Stimulated activated CD4-positive, alpha-beta T cell treated with anti-CD3 and anti-CD28 coated beads, Interleukin-2, amount 100 ng/mL, for 48 hours (primary cell): ENCODE measurements at places on chromosomes 11 and 22.

- DNase-seq: no peak
Observed at GRCh38 chr22:17707526-17707925, 66.7 kb downstream of the BID start.

DNA sequence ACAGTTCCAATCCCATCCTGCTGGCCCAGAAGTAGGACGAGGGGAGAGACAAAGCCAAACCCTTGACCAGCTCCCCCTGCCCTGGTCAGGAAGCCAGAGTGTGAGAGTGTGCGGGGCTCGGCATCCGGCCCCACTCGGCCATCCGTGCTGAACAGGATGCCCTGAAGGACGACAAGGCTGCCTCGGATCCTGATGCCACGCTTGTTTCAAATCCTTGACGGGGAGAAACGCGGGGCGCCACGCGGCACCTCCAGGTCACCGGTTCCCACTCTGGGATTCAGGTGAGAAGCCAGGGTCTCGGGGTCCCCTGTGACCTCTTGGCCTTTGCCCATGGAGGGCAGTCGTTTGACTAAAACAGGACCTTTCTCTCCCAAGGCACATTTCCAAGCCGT is 167.8 kb downstream of the BRD1 start:
- no peak for DNase-seq

- DNase-seq: no peak
Observed at GRCh38 chr22:45963821-45964220, 13.1 kb downstream of the WNT7B start.

- no peak for DNase-seq
Observed at GRCh38 chr11:124837491-124837856, 27.8 kb upstream of the ROBO3 start.

DNA sequence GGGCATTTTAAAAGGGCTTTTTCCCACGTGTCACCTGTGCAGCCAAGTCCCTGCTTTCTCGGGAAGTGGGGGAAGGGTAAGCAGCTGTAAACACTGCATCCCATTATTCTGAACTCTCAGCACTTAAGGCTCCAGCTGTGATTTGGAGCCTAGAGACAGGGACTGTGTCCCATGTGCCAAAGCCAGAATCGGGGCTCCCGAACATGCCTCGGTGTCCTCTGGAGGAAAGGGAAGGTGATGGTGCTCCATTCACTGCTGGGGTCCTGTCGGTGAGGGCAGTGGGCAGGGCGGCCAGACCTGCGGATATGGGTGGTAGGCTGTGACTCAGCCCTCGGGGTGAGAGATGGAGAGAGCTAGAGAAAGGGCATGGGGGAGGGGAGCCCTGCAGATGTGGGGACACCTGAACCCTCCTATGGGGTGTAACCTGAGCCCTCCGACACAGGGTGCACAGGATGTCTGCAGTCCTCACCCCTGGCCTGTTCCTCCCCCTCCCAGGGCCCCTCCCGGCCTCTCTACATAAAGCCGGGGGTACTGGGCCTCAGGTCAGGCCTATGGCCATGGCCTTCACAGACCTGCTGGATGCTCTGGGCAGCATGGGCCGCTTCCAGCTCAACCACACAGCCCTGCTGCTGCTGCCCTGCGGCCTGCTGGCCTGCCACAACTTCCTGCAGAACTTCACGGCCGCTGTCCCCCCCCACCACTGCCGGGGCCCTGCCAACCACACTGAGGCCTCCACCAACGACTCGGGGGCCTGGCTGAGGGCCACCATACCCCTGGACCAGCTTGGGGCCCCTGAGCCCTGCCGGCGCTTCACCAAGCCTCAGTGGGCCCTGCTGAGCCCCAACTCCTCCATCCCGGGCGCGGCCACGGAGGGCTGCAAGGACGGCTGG is 31.8 kb downstream of the CAPN1 start:
- no peak for DNase-seq

- no peak for DNase-seq
Observed at GRCh38 chr11:56750190-56750589, 1.7 kb upstream of the OR9G4 start.

- DNase-seq: no peak
Observed at GRCh38 chr11:79813551-79813950, 372.7 kb upstream of the TENM4 start.

DNA sequence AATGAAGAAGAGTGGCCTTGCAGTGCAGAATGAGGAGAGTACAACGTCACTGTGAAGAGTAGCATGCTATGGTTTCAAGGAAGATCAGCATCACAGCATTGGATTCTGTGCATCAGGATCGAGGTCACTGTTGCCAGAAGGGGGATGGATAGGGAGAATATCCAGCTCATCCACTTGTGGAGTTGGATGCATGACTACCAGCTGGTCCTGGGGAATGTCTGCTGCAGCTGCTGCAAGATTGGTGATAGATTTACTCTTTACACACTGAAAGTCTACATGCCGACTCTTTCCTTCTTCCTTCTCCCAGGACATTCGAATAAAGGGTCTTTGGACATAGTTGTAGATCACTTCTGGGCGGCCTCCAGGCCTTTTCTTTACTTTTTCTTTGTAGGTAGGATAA is 74.3 kb downstream of the BTBD10 start:
- no peak for DNase-seq

GRCh38 chr11:45159781-45160365 is 13.4 kb downstream of the PRDM11 start:
- no peak for DNase-seq

GRCh38 chr11:95426823-95427462 is 195.9 kb upstream of the SESN3 start:
- DNase-seq: no peak

GRCh38 chr11:13685461-13686108 is 17.1 kb downstream of the FAR1 start:
- no peak for DNase-seq

GRCh38 chr11:83864412-83865057 is 578.4 kb upstream of the CCDC90B start:
- no peak for DNase-seq

DNA sequence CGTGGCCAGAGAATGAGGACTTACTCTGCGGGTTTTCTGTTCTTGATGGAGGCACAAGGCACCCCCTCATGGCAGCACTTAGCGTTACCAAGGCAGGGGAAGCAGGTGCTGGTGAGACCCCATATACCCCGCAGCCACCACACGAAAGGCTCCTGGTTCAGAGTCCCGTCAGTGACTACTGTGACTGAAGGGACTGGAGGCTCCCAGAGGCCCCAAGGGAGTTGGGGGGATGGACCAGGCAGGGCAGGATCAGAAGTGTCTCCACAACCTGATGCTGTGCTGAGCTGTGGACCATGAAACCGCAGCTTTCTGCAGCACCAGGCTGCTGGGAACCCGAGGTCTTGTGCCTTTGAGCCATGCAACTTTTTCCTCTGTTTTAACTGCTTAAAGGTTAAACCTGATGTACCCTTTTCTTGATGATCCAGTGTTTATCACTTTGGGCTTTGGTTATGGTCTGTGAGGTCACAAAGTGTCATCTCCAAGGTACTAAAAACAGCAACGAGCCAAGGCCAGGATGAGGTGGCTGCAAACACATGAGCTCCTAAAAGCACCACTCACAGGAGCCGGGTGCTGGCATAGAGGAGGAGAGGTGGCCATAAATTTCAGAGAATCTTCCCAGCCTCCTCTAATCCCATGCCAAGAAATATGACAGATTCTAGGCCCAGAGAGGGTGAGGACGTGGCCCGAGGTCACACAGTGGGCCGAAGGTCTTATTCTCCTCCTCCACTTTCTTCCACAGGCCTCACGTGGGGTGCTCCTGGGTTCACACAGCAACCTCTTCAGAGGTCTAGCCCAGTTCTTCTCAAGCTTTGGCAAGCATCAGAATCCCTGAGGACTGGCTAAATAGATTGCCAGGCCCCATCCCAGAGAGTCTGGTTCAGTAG is 4.2 kb upstream of the LRRC32 start:
- no peak for DNase-seq

- DNase-seq: no peak
Observed at GRCh38 chr11:78748918-78749690, 174.4 kb upstream of the NARS2 start.

DNA sequence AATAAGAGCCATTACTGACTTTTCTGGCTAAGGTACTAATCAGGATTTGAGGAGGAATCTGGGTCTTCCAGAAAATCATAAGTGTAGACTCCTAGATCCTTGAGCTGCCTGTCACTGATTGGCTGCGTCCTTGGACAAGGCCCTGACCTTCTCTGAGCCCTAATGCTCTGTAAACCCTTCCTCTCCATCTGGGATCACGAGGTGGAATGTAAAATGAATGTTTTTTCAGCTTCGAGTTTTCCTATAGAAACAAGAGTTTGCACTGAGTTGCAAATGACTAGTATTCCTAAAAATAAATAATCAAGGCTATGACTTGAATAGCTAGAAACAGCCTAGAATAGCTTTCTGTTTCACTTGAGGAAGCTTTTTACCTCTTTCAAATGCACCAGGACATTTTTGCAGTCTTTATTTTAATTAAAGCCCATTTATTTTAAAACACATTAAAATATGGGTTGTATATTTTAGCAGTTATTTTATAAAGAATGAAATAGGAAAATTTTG is 1.1 kb upstream of the DIXDC1 start:
- DNase-seq: no peak

DNA sequence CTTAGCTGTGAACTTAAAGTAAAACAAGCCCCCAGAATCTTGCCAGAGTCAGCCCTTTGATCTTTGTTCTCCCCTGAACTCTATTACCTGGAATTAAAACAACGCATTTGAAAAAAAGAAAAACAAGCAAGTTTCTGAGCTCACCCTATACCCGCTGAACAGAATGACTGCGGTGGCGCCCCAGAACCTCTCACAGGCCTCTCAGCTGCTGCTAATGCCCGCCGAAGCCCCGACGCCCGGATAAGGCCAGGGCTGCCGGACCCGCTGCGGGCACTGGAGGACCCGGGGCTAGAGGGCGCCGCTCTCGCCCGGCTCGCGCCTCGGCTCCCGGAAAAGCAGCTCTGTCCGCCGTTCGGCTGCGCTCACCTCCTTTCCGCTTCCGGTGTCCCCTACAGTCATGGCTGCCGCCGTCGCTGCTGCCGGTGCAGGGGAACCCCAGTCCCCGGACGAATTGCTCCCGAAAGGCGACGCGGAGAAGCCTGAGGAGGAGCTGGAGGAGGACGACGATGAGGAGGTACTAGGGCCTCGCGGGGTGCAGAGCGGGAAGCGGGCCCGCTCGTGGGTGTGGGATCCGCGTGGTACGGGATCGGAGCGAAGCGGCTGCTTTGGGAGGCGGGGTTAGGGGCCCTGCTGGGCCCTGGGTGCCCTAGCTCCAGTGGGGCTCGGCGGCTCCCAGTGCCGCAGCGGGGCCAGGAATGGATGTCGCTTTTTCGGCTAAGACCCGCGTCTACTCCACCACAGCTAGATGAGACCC is at the start of gene TOMM22:
Gene TOMM22 (plus strand): TSS at position 376 of the 754 bp plus-strand sequence. CDS start 22 bp downstream, at position 398.
- DNase-seq: peak; percentile 82

DNA sequence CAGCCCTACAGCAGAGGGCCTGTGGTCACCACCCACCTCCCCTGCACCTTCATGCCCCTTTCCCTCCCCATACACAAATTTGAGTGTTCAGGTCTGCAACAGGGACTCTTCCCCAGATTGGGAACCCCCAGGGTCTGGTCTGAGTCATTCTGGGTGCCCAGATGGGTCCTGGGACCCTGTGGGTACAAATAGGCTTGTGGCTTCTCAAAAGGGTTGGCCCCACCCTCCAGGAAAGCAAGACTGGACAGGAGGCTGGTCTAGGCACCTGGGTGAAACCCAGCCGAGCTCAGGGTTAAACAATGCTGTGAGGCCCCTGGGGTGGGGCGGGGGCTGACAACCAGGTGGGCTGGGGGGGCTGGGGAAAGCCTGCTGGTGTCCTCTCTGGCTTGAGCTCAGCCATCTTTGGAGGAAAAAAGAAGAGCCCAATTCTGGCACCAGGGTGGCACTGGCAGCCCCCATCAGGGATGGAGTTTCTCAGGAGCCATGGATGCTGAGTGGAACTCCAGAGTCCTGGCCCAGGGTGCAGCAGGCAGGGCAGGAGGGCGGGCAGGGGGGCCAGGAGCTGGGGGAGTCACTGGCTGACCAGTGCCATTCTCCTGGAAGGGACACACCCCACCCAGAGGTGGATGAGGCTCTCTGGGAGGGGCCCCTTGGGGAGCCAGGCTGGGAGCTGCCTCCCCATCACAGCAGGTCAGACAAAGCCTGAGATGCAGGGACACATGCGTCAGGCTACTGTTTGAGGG is 1.1 kb downstream of the SEPTIN5 start:
- DNase-seq: no peak

DNA sequence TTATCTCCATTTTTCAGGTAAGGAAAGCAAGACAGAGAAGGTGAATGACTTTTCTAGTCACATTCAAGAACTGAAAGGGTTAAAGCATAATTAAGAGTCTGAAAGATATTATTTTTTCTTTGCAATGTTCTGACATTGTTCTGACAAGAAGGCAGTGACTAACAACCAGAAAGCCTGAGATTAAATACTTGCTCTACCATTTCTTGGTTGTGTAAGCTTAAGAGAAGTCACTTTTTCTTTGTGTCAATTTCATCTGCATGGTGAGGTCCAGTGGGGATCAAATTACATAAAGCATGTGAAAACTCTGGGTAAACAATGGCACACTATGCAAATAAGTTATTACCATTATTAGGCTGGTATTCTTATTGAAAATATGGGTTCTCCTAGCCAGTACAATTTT is 73.7 kb downstream of the PHF21A start:
- DNase-seq: no peak

DNA sequence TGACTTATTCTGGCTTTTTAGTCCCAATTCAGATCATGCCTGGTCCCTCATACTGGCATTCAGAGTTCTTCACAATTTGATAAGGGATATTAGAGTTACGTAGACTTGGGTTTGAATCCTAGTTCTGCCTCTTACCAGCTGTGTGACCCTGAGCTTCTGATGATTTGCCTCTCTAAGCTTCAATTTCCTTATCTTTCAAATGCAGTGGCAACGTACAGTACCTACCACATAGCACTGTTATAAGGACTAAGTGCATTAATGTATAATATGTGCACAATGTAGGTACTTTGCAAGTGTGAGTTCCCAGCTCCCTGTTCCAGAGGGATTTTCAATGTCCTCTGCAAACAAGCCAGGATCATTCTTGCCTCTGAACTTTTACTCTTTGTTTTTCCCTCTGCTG is 7.3 kb downstream of the RHOG start:
- no peak for DNase-seq

DNA sequence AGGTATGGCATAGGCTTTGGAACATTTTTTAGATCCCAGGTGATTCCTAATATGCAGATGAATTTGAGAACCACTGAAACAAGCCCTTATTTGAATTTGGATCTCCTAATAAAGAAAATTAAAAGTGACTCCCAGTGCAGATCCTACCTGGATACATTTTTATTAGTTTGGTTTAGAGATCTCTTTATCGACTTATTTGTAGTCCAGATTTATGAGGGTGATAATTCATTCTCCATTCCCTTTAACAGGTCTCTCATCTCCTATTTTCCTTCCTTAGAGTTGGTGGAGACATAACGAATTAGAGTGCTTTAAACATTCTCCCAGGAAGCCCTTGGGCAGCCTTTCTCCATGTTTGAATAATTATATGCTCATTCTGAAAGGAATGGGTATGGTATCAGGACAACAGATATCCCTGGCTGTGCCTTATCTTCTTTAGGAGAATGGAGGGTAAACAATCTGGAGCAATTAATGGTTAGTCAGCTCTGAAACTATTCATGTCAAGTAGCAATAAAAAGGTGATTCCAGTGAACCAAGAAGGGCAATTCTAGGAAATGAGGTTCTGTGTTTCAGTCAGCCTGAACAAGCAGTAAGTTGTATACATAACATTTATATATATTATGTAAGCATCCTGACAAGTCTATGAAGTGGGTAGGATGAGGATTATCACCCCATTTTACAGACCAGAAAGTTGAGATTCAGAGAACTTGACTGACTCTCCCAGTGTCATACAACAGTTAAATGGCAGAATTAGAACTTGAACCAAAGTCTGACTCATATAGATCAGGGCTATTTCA is 53.9 kb upstream of the RCE1 start:
- no peak for DNase-seq

- DNase-seq: no peak
Observed at GRCh38 chr22:22978637-22979036, 91.0 kb downstream of the IGLL5 start.

- no peak for DNase-seq
Observed at GRCh38 chr11:62546929-62547625, 471 bp upstream of the AHNAK start.
